ENCODE measurements at places on chromosomes 11 and 22.

- H3K27ac ChIP-seq = no peak overlapping the region
- no peak for DNase-seq
- H3K4me3 ChIP-seq = no peak overlapping the region
- H3K4me1 ChIP-seq = no peaks in the 10 kb centered on the region
These were observed 234.7 kb upstream of the CCDC90B start for GRCh38 chr11:83520849-83521248.

DNA sequence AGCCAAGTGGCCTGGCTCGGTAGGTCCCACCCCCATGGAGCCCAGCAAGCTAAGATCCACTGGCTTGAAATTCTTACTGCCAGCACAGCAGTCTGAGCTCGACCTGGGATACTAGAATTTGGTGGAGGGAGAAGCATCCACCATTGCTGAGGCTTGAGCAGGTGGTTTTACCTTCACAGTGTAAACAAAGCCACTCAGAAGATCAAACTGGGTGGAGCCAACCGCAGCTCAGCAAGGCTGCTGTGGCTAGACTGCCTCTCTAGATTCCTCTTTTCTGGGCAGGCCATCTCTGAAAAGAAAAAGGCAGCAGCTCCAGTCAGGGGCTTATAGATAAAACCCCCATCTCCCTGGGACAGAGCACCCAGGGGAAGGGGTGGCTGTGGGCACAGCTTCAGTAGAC lies 22.3 kb upstream of the OR5B21 start:
- peaks cover 56% of the 10 kb centered on the region for H3K36me3 ChIP-seq
- H3K27ac ChIP-seq = no peak overlapping the region
- H3K27me3 ChIP-seq = no peaks in the 10 kb centered on the region
- H3K4me1 ChIP-seq = no peaks in the 10 kb centered on the region
- H3K4me3 ChIP-seq = no peak overlapping the region
- no peak for DNase-seq

DNA sequence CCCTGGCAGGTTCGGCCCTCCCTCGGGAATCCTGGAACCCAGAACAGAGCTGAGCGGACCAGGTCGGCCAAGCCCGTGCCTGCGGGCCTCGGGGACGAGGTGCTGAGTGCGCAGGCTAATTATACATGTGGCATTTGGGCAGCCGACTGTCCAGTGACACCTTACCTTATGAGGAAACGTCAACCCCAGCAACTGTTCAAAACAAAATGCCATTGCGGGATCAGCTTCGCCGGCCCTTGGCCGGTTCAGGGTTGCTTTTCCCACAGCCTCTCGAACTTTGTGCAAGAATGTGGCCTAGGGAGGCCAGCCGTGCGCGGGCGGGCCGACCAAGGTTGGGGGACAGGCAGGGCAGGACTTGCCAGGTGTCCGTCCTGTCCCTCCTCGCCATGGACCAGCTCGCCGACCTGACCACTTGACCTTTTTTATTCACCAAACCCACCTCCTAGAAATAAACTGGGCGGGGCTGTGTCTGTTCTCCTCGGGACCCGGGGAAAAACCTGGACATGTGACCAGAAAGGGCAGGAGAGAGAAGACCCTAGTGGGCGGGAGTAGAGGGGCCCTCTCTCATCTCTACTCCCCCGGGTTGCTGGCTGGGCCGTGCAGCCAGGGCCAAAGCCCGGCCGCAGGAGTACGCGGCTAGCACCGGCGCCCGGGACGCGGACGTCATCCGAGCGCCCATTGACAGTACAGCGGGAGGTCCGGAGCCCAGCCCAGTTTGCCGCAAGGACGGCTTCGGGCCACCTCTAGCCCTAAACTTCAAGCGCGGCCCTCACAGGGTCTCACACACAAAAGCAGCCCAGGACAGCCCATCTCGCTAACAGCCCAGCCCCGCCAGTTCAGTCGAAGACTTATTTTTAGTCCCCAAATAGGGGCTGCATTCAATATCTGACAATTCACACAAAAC lies 134.3 kb upstream of the C11orf58 start:
- H3K27me3 ChIP-seq = peaks cover 35% of the 10 kb centered on the region
- no peaks in the 10 kb centered on the region for H3K36me3 ChIP-seq
- no peak overlapping the region for H3K27ac ChIP-seq
- H3K4me3 ChIP-seq = peak overlapping the region; percentile 90
- DNase-seq = peak; percentile 60

DNA sequence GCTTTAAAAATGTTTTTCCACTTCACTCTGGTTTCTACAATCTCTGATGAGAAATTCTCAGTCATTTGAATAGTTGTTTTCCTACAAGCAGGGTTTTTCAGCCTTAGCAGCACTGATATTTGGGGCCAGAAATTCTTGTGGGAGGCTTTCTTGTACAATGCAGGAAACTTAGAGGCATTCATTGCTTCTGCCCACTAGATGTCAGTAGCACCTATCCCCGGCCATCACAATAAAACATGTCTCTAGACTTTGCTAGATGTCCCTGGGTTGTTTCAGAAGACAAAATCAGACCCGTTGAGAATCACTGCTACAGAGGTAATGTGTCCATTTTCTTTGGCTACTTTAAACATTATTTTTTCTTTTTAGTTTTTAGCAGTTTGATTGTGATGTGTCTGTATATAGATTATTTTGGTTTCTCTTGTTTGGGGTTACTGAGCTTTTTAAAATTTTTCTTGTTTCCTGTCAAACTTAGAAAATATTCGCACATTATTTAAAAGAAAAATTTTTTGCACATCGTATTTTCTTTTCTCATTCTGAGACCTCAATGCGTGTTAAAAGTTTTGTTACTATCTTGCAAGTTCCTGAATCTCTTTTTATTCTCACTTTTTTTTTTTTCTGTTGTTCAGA lies 60.8 kb upstream of the CCDC179 start:
- no peak overlapping the region for H3K4me3 ChIP-seq
- peaks cover 3% of the 10 kb centered on the region for H3K27me3 ChIP-seq
- peaks cover 33% of the 10 kb centered on the region for H3K4me1 ChIP-seq
- H3K27ac ChIP-seq = no peak overlapping the region

DNA sequence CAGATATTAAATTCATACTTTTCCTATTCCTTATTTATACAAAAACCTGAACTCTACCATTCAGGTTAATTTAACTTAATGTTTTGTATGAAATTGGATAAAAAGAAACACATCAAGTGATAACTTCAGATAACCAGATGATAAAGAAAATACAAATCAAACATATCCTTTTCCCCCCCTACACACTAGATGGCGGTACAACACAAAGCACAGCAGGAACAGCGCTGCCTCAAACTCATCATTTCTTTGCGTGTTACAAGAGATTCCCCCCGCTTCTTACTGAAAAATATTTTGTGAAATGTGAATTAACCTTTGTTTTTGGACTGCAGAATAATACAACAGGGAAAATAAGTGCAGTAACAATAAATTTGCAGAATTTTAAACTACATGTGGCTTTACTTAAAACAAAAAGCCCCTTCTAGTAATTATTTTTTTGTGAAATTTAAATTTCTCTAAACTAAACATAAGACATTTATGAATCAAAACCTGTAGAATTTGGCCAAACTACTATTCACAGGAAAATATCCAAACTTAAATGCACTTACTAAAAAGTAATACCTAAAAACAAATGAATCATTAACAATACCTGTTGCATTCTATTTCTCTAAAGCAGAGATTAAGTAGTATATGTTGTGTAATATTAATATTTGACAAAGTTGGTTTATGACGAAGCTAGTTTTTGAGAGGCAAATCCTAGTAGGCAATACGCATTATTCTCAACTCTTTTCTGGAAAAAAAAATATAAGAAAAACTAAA lies 74.4 kb downstream of the ARHGAP32 start:
- H3K36me3 ChIP-seq = peaks cover 11% of the 10 kb centered on the region
- peak; percentile 45 for DNase-seq

DNA sequence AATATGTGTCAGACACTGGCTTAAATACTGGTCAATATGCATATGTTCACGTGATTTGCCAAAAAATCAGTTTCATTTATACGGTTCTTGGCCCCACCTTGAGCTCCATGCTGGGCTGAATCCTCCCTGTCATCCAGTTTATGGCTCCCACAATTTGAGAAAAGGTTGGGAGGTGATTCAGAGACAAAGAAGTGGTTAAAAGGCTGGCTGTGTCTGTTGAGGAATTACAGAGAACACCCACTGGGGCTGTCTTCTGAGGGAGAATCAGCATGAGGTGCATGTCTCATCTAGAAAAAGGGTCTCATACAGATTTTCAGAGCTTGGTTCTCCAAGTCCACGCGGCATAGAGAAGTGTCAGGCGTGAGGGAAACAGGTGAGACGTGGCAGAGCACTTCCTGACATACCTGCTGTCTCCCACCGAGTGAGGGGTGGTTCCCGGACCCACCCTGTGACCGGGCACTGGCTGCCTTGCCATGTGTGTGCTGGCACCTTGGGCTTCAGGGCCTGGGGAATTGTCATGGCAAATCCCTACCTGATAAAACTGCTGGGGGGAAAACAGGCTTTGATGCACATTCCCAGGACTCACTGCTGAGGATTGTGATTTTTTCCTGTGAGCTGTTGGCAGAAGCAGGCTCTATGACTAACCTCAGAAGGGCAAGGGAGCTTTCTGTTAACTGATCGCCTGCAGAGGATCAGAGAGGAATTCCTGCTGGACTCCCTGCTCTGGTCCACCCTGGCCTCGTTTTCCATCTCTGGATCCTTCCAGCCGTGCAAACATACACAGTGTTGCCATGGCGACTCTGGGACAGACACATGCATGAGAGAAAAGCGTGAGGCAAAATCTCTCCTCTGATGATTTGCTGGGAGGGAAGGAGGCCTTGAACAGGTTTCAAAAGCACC lies 223.6 kb downstream of the ADAMTS15 start:
- no peak overlapping the region for H3K27ac ChIP-seq
- H3K27me3 ChIP-seq = peaks cover 3% of the 10 kb centered on the region
- no peak overlapping the region for H3K4me3 ChIP-seq
- DNase-seq = peak; percentile 41
- no peaks in the 10 kb centered on the region for H3K36me3 ChIP-seq

DNA sequence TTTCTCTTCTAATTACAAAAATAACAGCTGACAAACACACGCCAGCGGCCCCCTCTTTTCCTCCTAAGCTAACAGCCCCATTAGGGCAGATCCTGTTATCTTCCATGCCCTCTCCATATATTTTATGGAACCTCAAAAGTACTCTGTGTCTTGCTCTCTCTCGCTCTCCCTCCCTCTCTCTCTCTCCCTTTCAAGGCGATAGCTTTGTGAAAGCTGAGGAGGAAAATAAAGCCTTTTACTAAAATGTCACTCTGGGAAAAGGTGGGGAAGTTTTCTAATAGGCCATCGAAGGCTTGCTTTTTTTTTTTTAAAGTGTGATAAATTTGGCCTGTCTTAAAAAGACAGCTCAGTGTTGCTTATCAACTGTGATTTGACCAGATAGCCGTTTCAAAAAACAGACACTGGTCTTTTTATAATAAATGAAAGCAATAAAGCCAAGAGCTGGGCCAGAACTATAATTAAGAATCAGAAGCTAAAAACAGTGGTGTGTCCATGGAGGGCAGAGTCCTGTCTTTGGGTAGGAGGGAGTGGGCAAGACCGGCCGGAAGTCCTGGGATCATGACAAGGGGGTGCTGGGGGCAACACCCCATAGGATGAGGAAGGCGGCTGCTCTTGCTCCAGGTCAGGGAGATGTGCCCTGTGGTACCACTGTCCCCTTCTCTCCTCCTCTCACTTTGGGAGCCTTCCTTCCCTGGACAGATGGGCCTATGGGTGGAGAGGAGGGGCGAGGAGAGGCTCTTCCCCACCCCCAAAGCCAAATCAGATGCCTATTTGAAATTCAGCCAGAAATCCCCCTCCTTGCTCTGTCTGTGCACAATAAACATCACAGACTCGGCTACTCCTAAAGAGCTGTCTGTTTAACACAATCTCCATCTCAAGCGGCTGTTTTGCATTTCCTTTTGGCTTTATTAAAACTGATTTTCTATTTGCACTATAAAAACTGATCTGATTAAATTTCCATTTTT lies 267.2 kb downstream of the BUD13 start:
- no peaks in the 10 kb centered on the region for H3K36me3 ChIP-seq
- H3K27me3 ChIP-seq = peaks cover 29% of the 10 kb centered on the region
- H3K4me1 ChIP-seq = peaks cover 63% of the 10 kb centered on the region

GRCh38 chr22:35642305-35642741 lies 5.9 kb upstream of the APOL6 start:
- peaks cover 16% of the 10 kb centered on the region for H3K27me3 ChIP-seq
- DNase-seq = no peak
- H3K4me3 ChIP-seq = no peak overlapping the region
- no peaks in the 10 kb centered on the region for H3K36me3 ChIP-seq
- H3K27ac ChIP-seq = no peak overlapping the region

DNA sequence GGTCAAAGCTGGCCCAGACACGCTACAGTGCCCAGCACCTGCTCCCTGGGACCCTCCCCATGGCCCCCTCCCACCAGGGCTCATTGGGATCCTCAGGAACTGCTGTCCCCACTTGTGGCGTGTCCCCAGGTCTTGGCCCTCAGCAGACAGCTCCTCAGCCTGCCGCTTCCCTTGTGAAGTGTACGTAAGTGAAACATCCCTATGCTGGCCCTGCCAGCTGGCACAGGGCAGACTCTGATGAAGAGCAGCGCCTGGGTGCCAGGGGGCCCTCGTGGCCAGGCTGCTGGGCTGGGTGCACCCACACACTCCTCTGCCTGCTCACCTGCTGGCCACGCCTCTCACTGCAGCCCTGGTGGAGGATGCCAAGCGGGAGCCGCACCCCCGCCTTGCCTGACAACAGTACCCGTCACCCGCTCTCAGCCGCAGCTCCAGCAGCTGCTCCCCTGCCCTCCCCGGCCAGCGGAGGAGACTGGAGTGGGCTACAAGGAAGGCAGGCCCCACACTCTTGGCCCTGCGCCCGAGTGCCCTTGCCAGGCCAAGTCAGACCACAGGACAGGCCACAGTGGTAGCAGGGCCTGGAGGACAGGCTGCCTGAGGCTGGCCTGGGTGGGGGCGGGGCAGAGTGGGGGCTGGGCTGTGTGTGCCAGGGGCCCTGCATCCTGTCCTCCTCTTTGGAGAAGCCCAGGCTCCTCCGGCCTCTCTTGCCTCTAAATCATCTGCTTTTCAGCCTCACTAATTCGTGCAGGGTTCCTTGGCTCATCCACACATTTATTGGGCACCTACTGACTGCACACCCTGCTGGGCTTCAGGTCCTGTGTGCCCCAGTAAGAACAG lies 39.5 kb downstream of the IGF2 start:
- H3K4me1 ChIP-seq = peaks cover 37% of the 10 kb centered on the region
- DNase-seq = no peak
- H3K4me3 ChIP-seq = no peak overlapping the region
- H3K27ac ChIP-seq = no peak overlapping the region
- no peaks in the 10 kb centered on the region for H3K36me3 ChIP-seq

GRCh38 chr22:31680861-31681341 lies 18.9 kb upstream of the PISD start:
- DNase-seq = no peak
- H3K4me3 ChIP-seq = no peak overlapping the region
- peaks cover 4% of the 10 kb centered on the region for H3K27me3 ChIP-seq
- H3K36me3 ChIP-seq = peaks cover 38% of the 10 kb centered on the region
- peaks cover 11% of the 10 kb centered on the region for H3K4me1 ChIP-seq

GRCh38 chr22:35092406-35092805 lies 26.4 kb downstream of the ISX start:
- H3K4me3 ChIP-seq = no peak overlapping the region
- no peak for DNase-seq
- no peaks in the 10 kb centered on the region for H3K36me3 ChIP-seq
